ENCODE measurements at places on chromosomes 7 and 10.
A peak's percentile ranks its signal among the peaks of the same experiment; 100 is the strongest.

DNA sequence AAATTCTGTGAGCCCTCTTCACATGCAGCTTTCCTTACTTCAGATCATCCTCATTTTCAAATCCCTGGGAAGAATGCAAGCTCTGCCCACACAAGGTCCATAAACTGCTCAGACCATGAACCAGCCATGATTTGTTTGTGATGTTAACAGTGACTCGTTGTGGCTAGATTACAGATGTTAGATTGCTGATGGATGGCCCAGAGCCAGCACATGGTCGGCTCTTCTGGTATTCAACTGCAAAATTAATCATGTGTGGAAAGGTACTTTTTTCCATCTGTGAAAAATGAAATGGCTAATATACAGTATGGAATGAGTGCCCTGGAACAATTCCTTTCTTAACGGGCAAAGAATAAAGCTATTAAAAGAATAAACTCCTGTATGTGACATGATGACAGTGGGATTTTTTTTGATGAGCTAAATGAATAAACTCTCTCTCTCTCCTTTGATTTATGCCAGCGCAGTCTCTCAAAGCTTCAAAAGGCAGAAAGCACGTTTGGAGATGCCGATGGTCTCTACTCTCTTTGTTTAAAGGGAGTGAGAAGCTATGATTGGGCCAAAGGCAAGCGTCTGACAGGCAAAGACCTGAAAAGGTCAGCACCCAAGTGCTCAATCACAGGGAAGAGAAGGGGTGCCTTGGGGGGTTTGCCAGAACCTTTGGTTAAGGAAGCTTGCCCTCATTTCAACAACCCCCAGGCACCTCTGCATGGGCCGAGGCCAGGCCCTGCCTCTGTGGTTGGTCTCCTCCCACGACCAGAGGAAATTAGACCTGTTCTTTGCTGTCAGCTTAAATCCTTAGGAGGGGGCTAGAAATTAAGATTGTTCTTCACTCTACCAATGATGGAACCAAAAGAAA lies 444.0 kb upstream of the NFE2L3 start:
- DNase-seq, result no peak

DNA sequence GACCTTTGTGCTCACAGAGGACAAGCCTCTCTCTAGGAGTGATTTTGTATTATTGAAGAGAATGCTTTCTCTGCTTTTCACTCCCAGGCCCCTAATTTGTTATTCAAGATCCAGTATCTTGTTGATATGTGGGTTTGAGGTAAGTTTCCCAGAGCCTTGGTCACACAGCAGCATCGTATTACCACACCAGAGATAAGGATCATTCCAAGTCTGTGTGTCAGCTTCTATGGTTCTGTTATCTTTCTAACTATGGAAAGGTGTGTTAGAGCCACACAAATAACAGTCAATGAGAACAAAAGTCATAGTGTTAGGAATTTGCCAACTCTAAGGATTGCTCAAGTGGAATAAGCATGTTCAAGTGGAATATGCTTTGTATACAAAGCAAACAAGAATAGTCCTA lies 1208.3 kb downstream of the GATA3 start:
- no peak for DNase-seq

DNA sequence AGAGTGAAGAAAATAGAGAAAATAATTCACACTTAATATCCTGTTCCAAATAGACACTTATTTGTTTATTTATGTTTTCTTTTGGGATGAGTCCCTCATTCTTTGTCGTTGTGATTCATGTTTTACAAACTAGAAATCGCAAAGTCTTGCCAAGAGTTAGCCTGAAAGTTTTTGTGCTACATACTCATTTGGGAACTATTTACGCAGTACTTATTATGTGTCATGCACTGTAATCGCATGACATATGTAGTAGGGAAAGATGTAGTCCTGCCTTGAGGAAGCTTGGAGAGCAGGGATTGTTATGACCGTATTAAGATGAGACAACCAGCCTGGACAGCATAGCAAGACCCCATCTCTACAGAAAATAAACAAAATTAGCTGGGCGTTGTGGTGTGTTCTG lies 189.3 kb downstream of the ABCA13 start:
- DNase-seq, result no peak

DNA sequence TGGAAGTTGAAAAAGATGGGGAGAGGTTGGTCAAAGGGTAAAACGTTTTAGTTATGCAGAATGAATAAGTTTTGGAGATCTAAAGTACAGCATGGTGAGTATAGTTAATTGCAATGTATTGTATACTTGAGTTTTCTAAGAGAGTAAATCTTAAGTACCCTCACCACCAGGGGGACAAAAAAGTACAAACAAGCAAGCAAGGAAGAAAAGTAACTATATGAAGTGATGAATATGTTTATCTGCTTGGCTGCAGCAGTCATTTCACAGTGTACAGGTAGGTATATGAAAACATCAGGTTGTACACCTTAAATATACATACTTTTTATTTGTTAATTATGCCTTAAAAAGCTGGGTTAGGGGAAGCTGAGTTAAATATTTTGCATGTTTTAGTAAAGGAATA lies 157.3 kb downstream of the PCLO start:
- DNase-seq, result no peak

DNA sequence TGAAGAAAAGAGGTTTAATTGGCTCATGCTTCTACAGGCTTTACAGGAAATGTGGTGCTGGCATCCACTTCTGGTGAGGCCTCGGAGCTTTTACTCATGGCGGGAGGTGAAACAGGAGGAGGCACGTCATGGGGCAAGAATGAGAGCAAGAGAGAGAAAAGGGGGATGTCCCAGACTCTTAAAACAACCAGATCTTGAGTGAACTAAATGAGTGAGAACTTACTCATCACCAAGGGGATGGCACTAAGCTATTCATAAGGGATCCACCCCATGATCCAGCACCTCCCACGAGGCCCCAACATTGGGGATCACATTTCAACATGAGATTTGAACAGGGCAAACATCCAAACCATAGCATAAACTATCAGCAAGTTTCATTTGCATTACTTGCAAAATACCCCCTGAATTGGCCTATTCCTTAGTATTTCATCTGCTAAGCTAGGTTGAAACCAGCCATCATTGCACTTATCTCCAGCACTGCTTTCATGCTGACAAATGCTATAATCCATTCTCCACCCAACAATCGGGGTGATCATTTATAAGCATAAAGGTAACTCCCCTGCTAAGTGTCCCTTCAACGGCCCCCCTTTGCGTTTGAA lies 179.0 kb downstream of the NOC3L start:
- peak; percentile 21 for DNase-seq
